Uterus (tissue), 4 donors: ENCODE measurements at places on chromosomes 1 and 21. TPM values are rescaled to one million over a fixed set of nuclear protein-coding genes. Genes with fewer than 3 reads are reported as not detected.

- DNase-seq = no peak
Measured at GRCh38 chr1:244365809-244366208, 85.9 kb downstream of the ADSS2 start.

DNA sequence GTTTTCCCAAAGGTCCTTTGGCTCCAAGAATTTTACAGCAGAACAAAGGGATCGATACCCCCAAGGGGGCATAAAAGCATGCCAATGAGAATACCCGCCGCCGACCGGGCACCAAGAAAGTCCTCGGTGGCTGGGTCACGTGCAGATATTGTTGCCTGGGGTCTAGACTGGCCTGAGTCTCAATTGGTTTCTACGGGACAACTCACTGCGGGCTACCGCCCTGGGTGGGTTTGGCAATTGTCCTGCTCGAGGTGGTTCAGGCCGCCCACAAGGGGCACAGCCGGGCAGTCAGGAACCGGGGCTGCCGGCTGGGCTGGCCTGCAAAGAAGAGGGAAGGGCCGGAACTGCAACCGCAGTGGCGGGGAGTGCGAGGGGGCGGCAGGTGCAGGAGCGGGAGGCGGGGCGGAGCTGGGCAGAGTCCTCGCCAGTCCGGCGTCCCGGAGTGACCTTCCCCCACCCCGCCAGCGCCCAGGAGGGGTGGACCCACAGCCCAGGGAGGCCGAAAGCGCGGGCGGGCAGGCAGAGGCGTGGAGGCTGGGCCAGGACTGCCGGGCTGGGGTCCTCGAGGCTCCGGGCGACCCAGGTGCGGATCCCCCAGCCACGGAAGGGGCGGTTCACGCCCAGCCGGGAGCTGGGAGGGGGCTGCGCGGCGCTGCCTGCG lies 926 bp upstream of the ATP1B1 start:
- peak; percentile 58 for DNase-seq

- no peak for DNase-seq
Measured at GRCh38 chr1:25178917-25179561, 53.3 kb downstream of the SYF2 start.

GPN2 gene
- total RNA-seq = 21.7 TPM

TEDDM1 gene
- not detected for total RNA-seq
